ENCODE measurements at places on chromosomes 4 and X.

- no peak for DNase-seq
Measured at GRCh38 chr4:137676357-137676998, 144.2 kb upstream of the PCDH18 start.

DNA sequence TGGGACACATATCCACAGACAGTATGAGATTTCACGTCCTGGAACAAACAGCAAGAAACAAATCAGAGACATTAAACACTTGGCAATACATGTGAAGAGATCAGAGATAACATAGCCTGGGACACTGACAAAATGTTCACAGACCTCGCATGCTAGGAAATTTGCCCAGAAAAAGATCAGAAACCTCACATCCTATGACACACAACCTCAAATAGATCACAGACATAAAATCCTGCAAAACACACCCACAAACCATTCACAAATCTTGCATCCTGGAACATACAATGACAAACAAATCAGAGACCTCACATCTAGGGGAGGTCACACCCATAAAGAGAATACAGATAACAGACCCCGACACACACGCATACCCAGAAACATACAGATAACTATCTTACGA, 18.0 kb downstream of the SUV39H1 start:
- no peak for DNase-seq

DNA sequence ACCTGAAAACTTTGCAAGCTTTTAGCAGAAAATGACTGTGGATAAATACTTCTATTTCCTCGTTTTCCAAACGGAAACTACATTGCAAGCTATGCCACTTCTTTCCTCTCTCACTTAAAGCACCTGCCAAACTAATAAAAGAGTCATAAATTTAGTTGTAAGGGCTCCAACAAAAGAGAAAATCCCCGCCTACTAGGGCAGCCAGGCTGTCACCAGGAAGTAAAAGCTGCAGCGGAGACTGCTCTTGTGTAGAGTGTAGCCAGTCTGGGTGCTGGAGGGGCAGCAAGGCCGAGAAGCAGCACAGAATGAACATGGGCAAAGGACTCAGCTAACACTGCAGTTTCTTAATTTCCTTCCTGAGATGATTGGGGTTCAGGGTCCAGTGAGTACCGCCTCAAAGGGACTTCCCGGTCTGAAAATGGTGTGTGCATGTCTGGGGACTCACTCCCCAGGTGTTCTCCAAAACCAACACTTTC, 89.3 kb upstream of the MAML3 start:
- DNase-seq = no peak

DNA sequence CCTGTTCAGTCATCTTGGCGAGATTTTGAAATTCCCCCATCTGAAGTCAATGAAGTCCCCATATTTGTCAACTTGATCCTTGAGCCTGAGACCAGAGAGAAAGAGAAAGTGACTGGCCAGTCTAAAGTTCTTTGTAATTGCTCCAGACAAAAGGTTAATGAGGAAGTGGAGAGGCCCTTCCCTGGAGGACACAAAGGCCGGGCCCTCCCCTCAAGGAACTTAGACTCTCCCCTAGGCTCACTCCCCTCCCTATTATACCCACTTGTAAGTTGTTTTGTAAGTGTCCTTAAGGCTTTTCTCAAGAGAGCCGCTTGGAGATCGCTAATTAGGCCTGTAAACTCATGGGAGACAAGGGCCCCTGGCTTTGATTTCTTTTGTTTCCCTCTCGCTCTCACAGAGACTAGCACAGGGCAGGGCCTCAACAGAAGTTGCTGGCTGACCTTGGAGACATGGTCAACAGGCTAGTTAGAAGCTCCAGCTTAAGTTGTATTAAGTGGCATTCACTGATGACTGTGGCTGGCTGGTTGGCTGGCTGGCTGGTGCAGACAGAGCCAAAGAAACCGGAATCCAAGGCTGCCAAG, 20.3 kb upstream of the GPC4 start:
- no peak for DNase-seq

DNA sequence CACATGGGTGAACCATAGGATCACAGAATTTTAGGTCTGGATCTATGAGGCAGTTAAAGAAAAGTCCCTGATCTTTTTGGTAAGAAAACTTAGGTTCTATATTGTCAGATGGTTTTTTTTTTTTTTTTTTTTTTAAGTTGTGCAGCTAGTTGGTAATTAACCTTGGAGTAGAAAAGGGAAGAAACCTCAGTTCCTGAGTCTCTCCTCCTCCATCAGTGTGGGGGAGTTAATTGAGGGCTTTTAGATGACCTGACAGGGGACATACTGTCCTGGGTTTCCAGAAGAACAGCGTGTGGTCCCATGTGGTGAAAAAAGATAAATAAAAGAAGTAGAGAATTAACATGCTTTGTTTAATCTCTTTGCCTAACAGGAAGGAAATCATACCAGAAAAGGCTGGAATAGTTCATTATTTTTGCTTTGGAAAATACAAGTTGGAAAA, 123.7 kb downstream of the ARHGAP10 start:
- DNase-seq = no peak

- DNase-seq = no peak
Measured at GRCh38 chr4:147760176-147760575, 28.3 kb downstream of the ARHGAP10 start.

DNA sequence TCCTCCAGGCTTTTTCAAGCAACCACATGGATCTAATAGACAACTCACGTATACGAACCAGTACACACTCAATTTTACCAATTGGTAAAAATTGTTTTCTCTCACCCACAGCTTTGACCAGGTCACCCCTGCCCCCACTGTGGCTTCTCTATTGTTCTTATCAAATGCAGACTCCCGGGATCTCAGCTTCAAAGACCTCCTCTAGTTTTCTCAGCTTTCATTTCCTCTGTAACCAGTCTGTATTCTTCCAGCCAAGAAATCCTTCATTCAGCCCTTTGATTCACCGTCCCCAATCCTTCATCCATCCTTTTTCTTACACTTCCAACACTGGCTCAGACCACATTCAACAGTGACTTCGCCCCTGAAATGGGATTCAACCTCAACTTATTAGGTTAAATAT, 120.7 kb downstream of the CORIN start:
- DNase-seq = no peak

DNA sequence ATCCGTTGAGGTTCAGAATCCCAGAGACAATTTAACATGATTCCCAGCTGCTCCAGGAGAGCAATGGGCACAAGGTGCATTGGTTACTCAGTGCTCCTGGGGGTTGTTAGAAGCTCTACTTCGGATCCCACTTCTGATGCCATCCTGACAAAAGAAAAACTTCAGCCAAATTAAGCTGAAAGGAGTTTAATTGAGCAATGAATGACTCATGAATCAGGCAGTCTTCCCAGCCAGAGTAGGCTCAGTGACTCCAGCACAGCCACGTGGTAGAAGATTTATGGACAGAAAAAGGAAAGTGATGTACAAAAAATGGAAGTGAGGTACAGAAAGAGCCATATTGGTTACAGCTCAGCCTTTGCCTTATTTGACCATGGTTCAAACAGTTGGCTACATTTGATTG, 95.7 kb downstream of the PWWP3B start:
- DNase-seq = no peak

DNA sequence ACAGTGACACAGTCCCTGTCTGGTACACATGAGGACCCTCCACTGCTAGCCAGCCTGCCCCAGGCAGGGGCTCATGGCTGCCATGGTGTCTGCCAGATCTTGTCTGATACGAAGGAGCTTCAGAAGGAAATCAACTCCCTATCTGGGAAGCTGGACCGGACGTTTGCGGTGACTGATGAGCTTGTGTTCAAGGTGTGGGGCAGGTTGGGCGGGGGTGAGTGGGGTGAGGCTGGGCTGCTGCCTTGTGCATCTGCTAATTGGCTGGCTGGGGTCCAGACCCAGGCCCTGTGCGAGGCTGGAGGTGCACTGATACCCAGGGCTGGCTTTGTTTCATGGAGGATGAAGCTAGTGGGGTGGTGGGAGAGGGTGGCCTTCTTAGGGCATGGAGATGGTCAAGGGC, 13.8 kb downstream of the CCDC22 start:
- no peak for DNase-seq

GRCh38 chr4:56512166-56512565, 6.6 kb downstream of the ARL9 start:
- DNase-seq = no peak

Measured in stimulated activated CD8-positive, alpha-beta memory T cell treated with anti-CD3 and anti-CD28 coated beads, Interleukin-12 subunit alpha, Interleukin-12 subunit beta, amount 100 ng/mL, for 1 hour (primary cell).